Glomerular endothelial cell (primary cell): ENCODE measurements at places on chromosomes 7 and 10.

DNA sequence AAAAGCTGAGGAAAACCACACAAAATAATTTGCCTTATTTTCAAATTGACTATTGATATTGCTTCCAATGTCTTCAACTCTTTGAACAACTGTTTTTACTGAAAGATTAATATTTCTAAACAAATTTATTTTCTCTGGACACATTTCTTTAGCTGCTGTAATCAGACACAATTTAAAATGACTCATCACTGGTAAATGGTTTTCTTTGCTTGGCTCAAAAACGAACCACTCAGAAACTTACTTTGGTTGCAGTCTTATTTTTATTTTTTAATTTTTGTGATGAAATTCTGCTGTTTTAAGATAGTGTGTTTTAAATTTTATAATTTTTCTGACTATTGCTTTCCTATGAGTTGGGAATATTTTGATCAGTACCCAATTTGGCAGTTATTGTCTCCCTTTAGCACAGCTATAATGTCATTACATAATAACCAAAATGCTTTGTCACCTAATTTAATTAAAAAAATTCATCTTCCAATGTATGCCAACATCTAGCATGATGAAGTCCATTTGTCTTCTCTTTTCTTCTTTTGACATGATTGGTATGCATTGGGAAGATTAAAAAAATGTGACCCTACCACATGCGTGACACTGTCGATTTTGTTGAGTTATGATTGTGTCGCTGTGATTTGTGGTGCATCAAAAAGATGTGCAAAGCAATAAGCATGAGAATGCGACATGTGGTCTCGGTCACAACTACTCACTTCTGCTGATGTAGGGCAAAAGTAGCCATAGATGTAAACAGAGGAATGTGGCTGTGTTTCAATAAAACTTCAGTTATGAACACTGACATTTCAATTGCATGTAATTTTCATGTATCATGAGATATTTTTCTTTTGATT lies 222.3 kb downstream of the SUGCT start:
- DNase-seq: no peak

DNA sequence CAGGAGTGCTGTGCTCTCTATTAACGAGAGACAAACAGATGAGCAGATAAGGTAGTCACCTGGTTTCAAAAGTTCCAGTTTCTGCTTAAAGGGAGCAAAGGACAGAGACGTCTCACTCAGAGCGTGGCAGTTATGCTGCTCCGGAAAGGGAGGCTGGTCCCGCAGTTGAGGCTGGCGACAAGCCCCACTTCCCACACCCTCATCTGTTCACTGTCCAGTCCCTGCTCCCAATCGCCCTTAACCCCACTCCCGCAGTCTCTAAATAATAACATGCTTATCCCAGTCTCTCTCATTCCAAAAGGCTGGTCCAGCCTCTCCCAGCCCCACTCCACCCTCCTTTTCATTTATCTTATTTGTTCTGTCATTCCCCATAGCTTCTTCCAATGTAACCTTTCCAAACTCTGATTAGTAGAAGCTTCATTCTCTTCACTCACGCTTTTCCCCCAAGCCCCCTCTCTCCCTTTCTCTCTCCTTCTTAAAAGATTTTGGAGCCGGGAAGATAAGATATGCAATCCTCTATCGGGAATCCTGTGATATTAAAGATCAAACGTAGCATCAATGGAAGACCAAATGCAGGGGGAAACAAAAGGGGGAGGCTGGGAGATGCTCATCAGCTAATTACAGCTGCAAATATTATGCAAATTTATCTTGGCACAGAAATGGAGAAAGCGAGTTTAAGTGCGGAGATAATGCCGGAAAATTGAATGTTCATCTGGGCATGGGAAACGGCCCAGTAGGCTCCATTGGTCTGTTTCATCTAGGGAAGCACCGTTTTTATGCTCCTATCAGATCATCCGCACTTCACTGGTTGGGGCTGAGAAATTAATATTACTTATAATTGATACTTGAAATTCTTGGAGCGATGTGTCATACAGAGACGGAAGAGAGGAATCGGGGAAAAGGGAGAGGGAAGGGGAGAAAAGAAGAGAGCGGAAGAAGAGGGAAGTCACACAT lies 16.3 kb upstream of the GATA3 start:
- DNase-seq: no peak

GRCh38 chr10:104333032-104333727 lies 5.1 kb downstream of the ITPRIP start:
- DNase-seq: no peak

DNA sequence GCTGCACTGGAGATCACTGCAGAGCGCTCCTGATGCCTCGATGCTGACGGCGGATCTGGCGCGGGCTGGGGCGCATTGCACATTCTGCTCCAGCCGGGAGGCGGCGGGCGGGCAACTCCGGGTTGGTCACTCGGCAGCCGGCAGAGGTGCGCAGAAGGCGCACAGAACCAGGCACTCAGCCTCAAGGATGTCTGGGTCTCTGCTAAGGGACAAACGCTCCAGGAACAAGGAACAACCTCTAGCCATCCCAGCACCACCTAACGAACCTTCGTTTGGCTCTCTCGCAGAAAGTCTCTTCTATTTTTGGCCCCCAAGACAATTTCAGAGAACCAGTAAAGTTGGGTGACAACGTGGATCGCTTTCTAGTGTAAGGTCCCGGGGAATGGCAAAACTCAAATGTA lies 254.6 kb downstream of the OTUD1 start:
- no peak for DNase-seq

- DNase-seq: no peak
Measured at GRCh38 chr7:47751043-47751442, 169.1 kb upstream of the TNS3 start.

- DNase-seq: no peak
Measured at GRCh38 chr10:62740885-62741745, 63.4 kb upstream of the ADO start.

GRCh38 chr10:44966129-44966815 lies 6.7 kb downstream of the RASSF4 start:
- DNase-seq: no peak

GRCh38 chr7:128005759-128006159 lies 25.5 kb downstream of the LRRC4 start:
- DNase-seq: no peak

DNA sequence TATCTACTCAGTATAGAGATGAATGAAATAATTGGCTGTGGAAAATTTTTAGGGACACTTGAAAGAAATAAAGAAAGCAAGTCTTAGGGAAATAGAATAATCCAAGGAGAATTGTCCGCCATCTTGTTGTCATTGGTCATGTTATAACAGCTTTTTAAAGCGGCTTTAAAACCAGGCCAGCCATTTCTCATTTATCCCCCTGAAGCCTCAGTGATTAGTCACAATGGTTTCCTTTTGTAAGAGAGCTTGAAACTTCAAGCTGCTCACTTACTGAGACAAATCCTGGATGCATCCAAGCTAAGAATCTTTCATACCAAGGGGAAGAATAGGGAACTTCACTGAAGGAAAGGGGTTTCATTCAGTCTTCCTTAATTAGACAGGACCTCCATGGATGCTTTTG lies 67.9 kb downstream of the SGCE start:
- DNase-seq: no peak

- DNase-seq: no peak
Measured at GRCh38 chr7:116672596-116673456, 830 bp downstream of the MET start.

DNA sequence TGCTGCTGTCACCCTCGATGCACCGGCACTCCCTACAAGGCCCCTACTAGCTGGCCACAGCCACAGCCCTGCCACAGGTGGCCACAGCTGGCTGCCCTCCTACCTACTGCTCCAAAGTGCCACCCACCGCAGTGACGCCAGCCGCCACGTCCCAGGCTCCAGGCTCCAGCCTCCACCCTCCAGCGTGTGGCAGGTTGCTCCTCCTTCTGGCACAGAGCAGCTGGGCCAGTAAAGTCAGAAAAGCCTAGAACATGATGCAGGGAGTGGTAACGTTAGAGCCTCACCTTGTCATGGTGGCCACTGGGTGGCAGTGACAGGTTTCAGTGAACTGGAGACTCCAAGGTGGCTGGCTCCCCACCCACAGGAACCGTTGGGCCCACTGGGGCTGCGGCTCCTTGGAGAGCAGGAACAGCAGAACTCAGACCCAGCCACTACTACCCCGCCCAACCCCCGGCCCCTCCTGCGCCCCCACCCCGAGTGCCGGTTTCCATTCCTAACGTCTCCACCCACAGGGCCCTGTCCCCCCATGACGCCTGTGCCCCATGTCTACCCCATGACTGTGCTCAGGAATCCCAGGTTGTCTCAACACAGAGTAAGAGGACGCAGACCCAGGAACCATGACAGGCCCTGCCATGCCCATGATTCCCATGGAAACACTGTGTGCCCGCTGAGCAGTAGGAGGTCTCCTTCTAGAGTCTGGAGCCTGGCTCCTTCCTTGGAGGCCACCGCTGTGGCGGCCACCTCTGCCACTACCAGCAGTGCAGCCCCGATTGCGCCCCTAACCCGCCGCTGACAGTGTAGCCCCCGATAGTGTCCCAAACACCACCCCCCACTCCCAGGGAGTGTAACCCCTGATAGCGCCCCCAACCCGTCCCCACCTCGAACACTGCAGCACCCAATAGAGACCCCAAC lies 52.3 kb upstream of the ZNF33B start:
- DNase-seq: no peak

- DNase-seq: no peak
Measured at GRCh38 chr10:10776363-10776762, 241.3 kb upstream of the CELF2 start.

GRCh38 chr10:77251297-77252013 lies 386.2 kb downstream of the KCNMA1 start:
- DNase-seq: no peak

DNA sequence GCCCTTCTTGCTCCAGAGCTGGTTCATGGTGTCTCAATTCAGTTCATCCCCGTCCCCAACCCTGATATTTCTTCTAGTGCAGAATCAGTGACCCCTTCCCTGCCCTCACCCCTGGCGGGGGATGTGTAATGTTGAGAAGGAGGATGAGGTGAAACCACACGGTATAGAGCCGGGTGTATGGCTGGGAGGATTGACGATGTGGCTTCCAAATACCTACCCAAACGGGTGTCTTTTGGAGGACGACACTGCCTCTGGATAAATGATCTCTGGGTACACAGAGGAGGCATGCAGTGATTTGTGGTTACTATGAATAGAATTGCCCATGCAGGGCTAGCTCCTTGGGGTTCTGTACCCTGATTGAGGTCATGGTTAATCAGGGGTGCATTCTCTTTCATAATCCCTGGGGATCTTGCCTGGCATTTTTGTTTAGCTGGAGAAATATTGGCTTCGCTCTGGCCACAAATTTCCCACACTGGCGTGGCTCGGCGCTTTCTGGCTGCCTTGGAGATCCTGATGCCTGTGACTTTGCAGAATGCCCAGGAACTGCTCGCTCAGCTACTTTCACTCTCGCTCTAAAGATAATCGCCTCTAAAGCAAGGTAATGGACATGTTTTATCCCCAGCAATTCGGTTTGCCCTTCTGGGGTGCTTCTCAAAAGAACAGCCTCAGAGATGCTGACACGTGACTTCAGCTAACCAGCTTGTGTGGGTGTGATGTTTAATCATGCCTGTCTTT lies 89.2 kb downstream of the RBM20 start:
- DNase-seq: no peak

DNA sequence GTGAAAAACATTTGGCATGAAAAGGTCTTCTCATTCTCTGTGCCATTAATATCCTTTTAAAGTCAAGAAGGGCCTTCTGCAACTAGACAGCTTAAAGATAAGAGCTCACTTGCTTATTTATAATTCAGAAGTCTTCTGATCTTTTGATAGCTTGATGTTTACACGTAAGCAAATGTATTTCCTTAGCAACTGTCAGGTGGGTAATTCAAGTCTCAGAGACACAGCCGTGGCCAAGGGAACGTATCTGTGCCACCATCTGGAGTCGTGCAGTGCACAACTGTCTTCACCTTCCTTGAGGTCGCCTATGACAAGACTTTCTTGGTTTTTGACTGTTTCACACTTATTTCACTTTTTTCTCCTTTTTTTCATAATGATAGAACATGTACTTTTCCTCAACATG lies 4.0 kb upstream of the NEBL start:
- DNase-seq: no peak

GRCh38 chr7:45073031-45073785 lies 15.6 kb downstream of the NACAD start:
- DNase-seq: no peak

DNA sequence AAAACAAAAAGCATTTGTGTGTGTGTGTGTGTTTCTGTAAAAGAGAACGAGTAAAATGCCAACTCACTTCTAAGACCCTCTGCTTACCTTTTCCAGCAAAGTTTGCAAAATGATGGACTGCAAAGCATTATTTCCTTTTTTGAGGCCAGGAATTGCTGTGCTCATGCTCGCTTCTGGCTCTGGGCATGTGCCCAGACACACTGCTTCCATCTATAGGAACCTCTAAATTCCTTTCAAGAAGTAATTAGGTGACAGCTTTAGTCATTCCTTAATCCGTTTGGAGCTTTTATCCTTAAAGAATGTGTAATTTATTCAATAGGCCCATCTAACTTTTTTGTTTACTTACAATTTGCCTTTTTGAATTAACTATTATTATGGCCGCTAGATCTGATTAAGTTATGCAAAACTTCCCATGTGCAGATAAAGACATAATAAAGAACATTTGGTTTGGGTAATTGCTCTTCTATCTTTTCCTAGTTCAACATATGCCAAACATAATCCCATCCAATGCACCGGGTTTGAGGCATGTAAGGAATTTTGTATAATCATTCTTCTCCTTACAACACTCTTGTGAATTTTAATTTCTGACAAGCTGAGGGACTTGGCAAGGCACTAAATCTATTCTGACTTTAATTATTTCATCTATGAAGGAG lies 34.7 kb downstream of the A1CF start:
- no peak for DNase-seq

DNA sequence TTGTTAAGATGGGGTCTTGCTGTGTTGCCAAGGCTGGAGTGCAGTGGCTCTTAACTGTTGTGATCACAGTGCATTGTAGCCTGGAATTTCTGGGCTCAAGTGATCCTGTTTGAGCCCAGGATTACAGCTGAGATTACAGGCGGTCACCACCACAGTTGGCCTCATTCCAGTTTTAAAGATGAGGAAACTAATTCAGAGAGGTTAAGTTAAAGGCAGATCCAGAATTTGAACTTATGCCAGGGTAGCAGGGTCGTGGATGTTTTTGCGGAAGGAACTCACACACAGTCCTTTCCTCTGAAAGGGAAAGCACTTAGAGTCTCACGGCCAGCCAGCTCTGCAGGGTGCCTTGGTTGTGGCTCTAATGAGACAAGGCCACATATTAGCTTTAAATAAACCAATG lies 84.7 kb downstream of the MMRN2 start:
- peak; percentile 69 for DNase-seq
